ENCODE measurements at places on chromosomes 5 and 9.

GRCh38 chr9:136378170-136379002 is 4.9 kb upstream of the CARD9 start:
- DNase-seq = no peak

GRCh38 chr5:35488055-35488454 is 129.6 kb upstream of the SPEF2 start:
- no peak for DNase-seq

DNA sequence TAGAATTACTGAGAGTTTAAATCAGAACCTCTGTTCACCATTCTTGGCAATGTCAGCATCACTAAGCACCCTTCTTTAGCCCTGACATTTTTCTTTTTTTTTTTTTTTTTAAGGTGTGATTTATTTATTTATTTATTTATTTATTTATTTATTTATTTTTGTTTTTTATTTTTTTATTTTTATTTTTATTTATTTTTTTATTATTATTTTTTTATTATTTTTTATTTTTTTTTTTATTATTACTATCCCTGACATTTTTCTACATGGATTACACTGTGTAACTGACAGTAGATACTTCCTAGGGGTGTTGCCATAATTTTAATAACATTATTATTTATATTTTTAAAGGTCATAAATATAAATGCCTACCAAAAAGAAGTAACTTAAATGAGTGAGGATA is 47.0 kb upstream of the TRPM3 start:
- no peak for DNase-seq

GRCh38 chr9:134289241-134289875 is 36.9 kb upstream of the RXRA start:
- DNase-seq = no peak

- peak; percentile 7 for DNase-seq
These were observed 11.2 kb downstream of the POC5 start for GRCh38 chr5:75706016-75706415.

- DNase-seq = peak; percentile 72
These were observed 162.2 kb downstream of the SREK1 start for GRCh38 chr5:66306105-66306843.

DNA sequence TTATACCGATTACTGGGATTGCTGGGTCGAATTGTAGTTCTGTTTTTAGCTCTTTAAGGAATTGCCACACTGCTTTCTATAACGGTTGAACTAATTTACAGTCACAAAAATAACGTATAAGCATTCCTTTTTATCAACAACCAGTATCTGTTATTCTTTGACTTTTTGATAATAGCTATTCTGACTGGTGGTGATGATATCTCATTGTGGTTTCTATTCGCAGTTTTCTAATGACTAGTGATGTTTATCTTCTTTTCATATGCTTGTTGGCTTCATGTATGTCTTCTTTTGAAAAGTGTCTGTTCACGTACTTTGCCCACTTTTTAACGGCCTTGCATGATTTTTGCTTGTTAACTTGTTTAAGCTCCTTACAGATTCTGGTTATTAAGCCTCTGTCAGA is 74.4 kb downstream of the FAM174A start:
- no peak for DNase-seq

GRCh38 chr5:149157330-149157729 is 16.0 kb downstream of the ABLIM3 start:
- no peak for DNase-seq

- DNase-seq = no peak
These were observed 79.1 kb downstream of the UGCG start for GRCh38 chr9:111975709-111976108.

GRCh38 chr5:94705427-94705826 is 87.0 kb downstream of the SLF1 start:
- DNase-seq = peak; percentile 12

- no peak for DNase-seq
These were observed 270.3 kb downstream of the SPOCK1 start for GRCh38 chr5:137228816-137229215.

- no peak for DNase-seq
These were observed 151.9 kb upstream of the SMC2 start for GRCh38 chr9:103942200-103942599.

DNA sequence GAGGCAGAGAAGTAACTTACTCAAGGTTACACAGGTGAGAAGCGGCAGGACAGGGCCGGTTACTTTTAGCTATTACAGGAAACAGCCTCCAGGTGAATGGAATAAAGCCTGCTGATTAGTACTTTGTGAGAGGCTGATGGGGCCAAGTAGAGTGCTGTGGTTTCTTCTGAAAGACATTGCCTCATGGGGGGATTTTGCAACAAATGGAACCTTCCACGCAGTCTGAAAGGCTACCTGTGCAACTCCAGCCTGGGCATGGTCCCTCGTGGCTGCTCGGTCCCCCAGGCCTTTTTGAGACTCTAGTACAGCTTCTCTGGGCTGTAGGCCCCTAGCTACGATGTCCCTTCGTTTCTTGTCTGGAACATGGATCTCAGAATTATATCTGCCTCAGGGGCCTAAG is 2.0 kb downstream of the TMEM268 start:
- no peak for DNase-seq

DNA sequence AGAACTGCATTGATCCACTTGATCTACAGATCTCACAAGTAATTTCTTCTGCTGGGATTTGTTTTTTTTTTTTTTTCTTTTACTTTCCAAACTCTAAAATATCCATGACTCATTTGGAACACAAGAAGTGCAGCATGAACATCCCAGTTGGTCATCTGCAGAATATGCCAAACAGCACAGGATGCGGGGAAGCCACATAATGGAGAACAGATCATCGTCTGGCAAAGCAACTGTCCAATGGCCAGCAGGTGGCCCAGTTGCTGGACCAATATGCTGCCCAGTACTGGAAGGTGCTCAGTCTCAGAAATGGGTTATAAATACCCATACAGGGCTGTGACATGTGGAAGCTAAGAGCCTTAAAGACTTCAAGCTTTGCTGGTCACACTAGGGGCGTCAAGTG is 221.3 kb upstream of the TAS2R1 start:
- peak; percentile 97 for DNase-seq

GRCh38 chr9:93303806-93304573 is 120.1 kb downstream of the WNK2 start:
- no peak for DNase-seq

DNA sequence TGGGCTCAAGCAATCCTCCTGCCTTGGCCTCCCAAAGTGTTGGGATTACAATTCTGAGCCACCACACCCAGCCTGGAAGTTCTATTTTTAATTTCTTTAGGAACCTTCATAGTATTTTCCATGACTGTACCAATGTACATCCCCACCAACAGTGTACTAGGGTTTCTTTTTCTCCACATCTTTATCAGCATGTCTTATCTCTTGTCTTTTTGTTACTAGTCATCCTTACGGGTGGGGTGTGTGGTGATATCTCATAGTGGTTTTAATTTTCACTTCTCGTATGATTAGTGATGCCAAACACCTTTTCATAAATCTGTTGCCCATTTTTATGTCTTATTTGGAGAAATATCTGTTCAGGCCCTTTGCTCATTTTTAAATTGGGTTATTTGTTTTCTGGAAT is 123.0 kb upstream of the MEF2C start:
- DNase-seq = no peak

- DNase-seq = peak; percentile 60
These were observed 32.7 kb downstream of the TMEFF1 start for GRCh38 chr9:100505564-100506159.

DNA sequence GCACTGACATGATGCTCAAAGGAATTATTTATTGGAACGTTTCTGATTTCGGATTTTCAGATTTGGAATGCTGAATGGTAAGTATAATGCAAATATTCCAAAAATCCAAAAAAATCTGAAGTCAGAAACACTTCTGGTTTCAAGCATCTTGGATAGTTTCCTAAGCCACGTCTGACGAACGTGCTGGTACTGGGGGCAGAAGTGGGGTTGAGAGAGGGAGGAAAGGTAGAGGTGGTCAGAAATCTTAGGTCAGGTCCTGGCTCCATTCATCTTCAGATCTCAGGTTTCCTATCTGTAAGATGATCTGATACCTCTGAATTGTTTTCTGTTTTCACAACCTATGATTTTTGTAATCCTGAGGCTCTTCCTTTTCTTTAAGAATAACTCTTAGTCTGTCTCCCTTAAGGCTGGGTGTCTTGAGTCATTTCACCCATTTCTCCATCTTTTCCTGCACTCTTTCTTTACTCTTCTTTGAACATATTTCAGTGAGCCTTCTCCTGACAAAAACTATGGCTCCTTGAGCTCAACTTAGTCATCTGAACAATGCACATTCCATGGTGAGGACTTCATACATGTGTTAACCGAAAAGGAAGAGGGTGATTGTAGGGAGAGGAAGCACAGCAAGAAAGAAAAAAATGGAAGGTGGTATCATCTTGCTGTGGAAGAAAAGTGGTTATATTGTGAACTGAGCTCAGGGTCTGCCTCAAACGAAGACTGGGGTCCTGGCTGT is 3.3 kb downstream of the SGCD start:
- peak; percentile 55 for DNase-seq

- DNase-seq = no peak
These were observed 76.3 kb upstream of the RAPGEF1 start for GRCh38 chr9:131815970-131816873.

GRCh38 chr5:65329266-65329665 is 152.5 kb downstream of the ADAMTS6 start:
- DNase-seq = peak; percentile 60

DNA sequence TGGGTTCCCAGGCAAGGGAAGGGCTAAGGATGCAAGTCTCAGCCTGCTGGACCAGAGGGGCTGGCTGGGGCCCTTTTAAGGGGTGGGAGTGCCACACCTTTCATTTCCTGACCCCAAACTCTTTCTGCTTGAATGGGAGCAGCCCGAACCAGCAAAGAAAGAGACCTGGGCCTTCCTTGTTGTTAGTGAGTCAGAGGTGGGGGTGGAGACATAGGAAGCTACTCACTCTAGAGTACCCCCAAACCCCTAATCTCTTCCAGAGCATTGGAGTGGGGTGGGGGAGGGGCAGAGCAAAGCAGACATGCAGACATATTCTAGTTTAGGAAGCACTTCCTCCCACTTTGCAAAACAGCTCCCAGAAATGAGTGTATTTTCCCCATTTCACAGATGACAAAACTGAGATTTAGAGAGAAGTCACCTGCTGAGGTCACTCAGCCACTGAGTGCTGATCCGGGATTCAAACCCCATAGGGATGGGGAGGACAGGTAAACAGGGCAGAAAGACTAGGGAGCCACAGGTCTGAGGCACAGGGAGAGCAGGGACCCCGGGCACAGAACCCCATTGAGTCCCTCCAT is 6.0 kb upstream of the AQP3 start:
- DNase-seq = peak; percentile 19

GRCh38 chr5:156121234-156121633 is 205.7 kb upstream of the SGCD start:
- DNase-seq = peak; percentile 31

- DNase-seq = no peak
These were observed 127.4 kb downstream of the HCN1 start for GRCh38 chr5:45568813-45569212.

- no peak for DNase-seq
These were observed 4.8 kb upstream of the FAM240B start for GRCh38 chr9:38724754-38725153.

DNA sequence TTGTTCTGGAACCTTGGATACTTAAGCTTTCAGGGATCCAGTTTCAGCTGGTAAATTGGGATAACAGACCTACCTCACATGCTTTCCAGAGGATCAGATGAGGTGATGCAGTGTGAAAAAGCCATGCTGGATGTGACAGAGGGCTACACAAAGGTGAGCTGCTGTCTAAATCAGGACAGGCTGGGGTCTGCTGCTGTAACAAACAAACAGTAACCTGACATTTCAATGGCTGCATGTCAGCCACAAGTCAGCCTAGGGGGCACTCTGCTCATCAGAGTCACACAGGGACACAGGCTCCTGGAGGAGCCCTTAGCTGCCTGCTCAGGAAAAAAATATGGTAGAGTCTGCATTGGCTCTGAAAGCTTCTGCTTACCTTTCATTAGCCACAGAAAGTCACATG is 66.7 kb upstream of the EGFLAM start:
- DNase-seq = no peak

GRCh38 chr9:4714266-4715016 is 26.6 kb downstream of the AK3 start:
- peak; percentile 3 for DNase-seq

- peak; percentile 78 for DNase-seq
These were observed 30.9 kb downstream of the RHOBTB3 start for GRCh38 chr5:95761771-95762651.

DNA sequence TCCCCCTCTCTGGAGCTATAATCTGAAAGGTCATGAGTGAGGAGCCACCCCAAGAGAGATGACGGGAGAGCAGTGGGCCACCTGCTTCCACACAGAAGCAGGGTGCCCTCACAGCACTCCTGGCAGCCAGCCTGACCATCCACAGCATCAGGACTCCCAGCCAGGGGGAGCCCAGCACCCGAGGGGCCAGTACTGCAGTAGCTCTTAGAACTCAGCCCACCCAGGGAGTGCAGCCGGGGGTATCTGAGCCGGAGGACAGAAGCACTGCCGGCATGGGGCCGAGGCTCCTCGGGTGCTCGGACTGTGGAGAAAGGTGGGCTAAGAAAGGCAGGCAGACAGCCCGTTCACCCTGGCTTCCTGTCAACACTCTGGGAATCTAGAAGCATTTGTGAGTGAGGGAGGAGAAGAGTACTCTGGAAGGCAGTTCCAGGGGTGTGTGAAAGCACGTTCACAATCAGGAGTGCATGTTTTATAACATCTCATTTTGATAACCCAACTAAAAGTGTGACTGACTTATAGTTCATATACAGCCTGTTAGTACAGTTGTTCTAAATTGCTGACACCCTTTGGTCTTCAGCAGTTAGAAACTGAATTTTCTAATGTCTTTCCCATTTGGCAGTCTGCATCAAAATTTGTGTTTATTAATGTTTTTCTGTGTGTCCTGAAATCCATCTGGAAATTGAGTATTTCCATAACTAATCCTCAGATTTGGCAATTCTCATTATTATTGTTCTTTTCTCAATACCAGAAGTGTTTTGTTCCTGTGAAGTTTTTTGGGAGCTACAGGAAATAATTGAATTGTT is 25.9 kb upstream of the ASPN start:
- no peak for DNase-seq

- peak; percentile 68 for DNase-seq
These were observed 115.0 kb downstream of the KIAA1958 start for GRCh38 chr9:112601636-112602035.

DNA sequence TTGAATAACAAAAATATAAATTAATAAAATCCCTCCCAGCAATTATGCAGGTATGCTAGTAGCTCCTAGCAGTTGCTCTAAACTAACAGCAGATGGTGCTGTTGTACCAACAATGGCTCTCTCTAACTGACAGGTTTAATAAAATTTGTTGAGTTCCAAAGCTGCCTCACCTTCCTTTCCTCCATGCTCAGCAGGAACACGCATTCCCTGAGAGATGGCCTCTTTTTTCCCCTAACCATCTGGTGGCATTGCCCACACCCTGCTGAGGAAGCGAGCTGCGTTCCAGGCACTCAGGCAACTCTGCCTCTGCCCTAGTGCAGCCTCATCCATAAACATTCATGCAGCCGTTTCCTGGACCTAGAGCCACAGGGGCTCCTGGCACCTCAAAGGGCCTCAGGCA is 106.2 kb downstream of the KLHL3 start:
- peak; percentile 67 for DNase-seq

DNA sequence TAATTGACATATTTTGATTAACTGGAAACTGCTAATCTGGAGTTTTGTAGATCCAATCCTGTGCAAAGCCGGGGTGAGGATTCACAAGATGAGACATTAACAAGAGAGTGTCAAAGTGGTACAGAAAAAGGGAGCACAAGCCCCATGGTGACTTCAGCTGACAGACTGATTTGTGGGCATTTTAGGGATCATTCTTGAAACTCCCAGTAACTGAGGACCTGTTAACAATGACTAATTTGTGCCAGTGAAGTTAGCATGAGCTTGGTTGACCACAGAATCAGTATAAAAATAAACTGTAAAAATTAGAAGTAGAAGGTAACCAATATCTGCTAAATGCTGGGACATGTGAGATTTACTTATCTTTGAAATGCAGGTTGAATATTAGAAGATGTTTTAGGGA is 1578.3 kb downstream of the EFNA5 start:
- DNase-seq = no peak
